ENCODE measurements at places on chromosomes 12 and 14.
A peak's percentile ranks its signal among the peaks of the same experiment; 100 is the strongest.

- DNase-seq = no peak
Measured at GRCh38 chr14:73325630-73326299, 88.5 kb downstream of the PAPLN start.

GRCh38 chr14:67982711-67983608 is 163.4 kb downstream of the RAD51B start:
- DNase-seq = no peak

- peak; percentile 77 for DNase-seq
Measured at GRCh38 chr12:11877869-11878780, 192.6 kb upstream of the BCL2L14 start.

GRCh38 chr14:63766611-63767010 is 38.7 kb upstream of the SGPP1 start:
- no peak for DNase-seq

- DNase-seq = no peak
Measured at GRCh38 chr14:51298895-51299294, 58.8 kb downstream of the TMX1 start.

GRCh38 chr14:105830171-105830570 is 303.8 kb downstream of the TMEM121 start:
- DNase-seq = no peak
